ENCODE measurements at places on chromosomes 5 and 9.

- no peak for DNase-seq
Measured at GRCh38 chr9:101226803-101227202, 158.0 kb downstream of the BAAT start.

- DNase-seq: no peak
Measured at GRCh38 chr5:39238366-39239105, 19.2 kb upstream of the FYB1 start.

DNA sequence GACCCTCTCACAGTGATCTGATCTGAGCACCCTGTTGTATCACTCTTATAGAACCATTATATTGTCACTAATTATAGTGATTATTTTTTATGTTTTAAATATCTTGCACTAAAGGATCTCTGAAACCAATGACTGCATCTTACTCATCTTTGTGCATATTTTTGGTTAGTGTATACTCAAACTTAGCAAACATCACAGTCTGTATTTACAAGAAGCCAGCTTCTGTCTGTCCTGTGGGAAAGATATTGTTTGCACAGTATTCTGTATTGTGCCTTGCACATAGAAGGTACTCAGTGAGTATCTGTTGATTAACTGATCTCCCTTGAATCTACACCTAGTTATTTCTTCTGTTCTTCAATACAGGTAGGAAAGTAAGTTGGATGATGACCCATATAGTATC is 131.5 kb downstream of the PAM start:
- no peak for DNase-seq

DNA sequence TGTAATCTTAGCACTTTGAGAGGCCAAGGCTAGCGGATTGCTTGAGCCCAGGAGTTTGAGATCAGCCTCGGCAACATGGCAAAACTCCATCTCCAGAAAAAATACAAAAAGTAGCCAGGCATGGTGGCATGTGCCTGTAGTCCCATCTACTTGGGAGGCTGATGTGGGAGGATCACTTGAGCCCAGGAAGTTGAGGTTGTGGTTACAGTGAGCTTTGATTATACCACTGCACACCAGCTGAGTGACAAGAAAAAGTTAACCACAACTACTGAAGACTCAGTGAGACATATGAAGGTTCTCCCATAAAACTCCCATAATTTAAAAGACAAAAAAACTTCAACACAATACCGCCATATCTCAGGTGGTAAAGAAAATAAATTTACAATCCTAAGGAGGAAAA is 98.0 kb downstream of the NR6A1 start:
- no peak for DNase-seq

- DNase-seq: no peak
Measured at GRCh38 chr5:66717455-66718373, 121.5 kb downstream of the MAST4 start.

DNA sequence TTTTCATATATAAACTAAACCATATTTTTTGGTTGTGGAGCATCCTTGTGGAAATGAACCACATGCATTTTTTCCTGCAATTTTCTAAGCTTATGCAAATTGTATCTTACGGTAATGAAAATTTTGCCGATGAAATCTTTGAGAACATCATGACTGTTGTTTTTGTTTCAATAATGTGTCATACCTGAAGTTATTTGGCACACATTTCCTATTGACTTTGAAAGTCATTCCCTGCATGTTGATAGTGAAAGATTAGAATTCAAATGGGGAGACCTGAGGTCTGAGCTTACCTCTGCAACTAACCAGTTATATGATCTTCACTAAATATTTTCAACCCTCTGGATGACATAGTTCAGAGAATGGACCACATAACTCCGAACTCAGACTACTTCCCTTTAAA is 88.5 kb downstream of the PRR16 start:
- DNase-seq: no peak

- peak; percentile 6 for DNase-seq
Measured at GRCh38 chr5:150000990-150001659, 586 bp downstream of the HMGXB3 start.

GRCh38 chr9:134886413-134886913 is 5.9 kb downstream of the FCN2 start:
- no peak for DNase-seq

GRCh38 chr5:171676286-171676944 is 109.2 kb upstream of the SMIM23 start:
- no peak for DNase-seq

- DNase-seq: no peak
Measured at GRCh38 chr9:5492965-5493678, 17.2 kb upstream of the PDCD1LG2 start.

DNA sequence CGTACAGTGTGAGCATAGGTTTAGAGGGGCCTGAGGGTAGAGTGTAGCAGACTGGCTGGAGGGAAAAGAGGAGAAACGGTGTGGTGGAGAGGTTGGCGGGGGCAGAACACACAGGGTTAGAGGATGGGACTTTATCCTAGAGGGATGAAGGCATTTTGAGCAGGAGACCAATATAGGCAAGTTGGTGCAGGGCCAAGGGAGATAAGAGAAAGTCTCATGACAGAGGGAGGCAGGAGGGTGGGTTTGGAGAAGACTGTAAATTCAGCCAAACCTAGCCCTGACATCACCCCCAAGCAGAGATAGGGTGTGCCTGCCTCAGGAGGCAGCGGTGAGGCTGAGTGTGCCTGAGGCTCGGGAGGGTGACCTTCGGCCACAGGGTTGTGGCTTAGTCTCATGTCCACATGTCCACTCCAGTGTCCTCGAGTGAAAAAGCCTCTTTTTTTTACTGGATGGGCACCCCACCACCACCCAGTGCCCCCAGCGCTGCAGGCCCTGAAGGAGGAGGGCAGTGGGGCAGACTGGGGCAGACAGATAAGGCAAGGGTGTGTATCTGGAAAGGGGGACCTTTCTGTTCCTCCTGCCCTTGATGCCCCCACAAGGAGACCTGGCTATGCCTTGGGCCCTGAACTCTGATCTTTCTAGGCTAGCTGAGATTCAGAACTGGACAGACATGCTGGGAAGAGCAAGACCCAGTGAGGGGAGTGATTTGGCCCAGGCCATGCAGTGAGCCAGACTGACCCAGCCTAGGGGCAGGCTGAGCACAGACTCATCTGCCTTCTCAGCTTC is 108.7 kb downstream of the RGS3 start:
- no peak for DNase-seq

DNA sequence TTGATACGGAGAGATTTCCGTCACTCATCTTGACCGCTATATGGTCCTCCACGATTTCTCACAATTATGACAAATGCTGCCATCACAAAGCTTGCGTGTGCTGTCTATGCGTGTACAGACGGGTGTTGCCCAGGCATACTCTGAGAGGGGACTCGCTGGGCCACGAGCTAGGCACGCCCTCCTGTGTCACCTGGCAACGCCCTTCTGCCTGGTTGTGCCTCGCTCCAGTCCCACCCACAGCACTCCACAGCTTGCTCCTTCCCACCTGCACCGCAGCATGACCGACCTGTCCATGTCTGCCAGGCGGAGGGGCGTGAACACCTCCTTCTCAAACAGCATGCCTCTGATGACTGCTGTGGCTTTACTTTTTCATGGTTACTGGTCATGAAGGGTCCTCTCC is 55.6 kb downstream of the CAMSAP1 start:
- DNase-seq: no peak

GRCh38 chr5:14925326-14925725 is 53.7 kb upstream of the ANKH start:
- no peak for DNase-seq

DNA sequence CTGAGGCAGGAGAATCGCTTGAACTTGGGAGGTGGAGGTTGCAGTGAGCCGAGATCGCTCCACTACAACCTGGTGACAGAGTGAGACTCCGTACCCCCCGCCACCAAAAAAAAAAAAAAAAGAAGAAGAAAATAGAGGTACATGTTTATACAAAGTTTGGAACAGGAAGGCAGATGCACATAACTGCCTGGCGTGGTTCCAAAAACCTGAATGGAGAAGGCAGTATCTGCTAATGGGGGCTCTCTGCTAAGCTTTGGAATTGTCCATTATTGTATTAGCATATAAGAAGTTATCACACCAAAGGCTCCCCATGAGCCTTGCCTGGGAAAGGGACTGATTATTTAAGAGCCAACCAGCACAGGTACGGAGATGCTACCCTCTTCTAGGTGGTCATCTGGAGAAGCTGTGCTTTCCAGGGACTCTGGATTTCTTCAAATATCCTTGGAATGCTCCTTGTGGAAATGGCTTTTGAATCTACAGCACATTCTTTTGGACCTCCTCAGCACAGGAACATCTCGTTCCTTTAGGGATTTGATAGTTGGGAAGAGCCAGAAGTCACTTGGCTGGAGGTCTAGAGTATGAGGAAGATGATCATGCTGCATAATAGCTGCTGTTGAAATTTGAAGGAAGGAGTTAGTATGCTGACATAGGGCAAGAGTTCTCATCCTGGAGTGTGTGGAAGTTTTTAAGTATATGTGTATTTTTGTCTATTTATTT is 42.5 kb upstream of the ABCA1 start:
- no peak for DNase-seq

Measured in naive thymus-derived CD8-positive, alpha-beta T cell (primary cell).